ENCODE measurements at places on chromosomes 1 and 21. TPM values are rescaled to one million over a fixed set of nuclear protein-coding genes. Genes with fewer than 3 reads are reported as not detected.

DNA sequence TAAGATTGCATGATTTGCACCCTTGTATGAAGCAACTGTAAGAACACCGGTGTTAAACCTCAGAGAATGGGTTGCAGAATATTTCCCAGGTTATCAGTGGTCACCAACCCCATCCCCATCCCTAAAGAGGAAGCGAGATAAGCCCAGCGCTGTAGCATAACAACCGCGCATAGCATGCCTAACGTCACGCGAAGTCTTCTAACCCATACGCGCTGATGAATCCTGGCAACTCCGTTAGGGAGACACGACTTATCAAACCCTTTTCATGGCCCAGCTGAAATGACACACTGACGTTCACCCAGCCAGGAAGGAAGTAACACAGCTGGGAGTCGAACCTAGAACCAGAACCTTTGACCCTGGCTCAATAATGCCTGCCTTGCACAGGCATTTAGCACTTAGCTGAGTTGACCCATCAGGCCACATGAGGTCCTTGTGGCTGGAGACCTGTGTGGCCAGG, 24.2 kb downstream of the TMEM51 start:
- DNase-seq = no peak

DNA sequence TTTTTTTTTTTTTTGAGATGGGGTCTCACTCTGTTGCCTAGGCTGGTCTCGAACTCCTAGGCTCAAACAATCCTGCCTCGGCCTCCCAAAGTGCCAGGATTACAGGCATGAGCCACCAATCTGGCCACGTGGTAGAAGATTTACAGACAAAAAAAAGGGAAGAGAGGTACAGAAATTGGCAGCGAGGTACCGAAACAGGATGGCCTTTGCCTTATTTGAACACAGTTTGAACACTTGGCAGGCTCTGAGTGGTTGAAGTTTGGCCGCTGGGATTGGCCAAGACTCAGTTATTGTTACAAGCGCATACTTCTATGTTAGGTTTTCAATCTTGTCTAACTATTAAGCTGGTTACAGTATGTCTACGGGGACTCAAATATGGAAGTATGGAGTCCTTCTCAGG, 6.2 kb upstream of the AADACL4 start:
- DNase-seq = no peak

DNA sequence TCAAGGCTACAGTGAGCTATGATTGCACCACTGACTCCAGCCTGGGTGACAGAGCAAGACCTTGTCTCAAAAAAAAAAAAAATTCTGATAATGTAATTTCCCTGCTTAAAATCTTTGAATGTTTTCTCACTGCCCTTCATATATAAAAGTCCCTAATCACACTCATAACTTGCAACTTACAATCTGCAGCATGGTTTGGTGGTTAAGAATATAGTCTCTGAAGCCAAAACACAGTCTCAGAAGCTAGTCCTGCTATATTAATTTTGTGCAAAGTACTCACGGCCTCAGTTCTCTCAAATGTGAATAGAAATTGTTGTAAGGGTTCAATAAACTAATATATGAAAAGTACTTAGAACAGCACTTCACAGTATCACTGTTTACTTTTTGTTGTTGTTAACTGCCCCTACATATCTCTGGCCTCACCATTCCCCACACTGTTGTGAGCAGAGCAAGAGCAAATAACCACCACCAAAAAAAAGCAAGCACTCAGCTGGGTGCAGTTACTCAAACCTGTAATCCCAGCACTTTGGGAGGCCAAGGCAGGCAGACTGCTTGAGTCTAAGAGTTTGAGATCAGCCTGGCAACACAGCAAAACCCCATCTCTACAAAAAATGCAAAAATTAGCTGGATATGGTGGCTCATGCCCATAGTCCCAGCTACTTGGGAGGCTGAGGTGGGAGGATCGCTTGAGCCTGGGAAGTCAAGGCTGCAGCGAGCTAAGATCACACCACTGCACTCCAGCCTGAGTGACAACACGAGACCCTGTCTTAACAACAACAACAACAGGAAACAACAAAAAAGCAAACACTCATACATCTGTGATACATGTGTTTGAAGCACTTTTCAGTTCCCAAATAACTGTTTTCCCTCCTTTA, 22.4 kb downstream of the ASH1L start:
- no peak for DNase-seq

GRCh38 chr1:15882665-15883064, 35.2 kb downstream of the SPEN start:
- peak; percentile 9 for DNase-seq

DNA sequence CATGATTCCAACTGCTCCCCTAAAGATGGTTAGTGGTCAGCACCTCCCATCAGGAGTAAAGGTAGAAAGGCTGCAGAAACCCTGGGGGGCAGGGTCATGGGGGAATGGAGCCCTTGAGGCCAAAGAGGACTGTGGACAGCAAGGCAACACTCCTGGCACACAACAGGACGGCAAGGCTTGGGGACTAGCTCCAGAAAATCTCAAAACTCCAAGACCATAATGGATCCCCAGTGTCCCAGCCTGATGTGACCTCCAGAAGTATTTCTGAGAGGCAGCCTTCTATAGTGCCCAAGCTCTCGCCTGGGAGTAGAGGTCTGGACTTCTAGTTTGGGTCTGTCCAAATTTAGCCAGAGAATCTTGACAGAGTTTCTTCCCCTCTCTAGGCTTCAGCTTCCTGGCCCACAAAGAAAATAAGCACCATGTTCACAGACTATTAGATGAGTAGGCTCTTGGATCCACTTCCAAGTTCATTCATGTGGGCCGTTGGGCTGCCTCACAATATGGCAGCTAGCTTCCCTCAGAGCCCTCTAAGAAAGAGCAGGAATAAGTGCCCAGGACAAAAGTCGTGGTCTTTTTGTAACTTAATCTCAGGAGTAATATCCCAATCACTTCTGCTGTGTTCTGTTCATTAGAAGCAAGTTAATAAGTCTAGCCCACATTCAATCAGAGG, 6.9 kb downstream of the CD2 start:
- no peak for DNase-seq

NPR1 gene
- polyA plus RNA-seq = not detected

MAP3K21 gene
- 0.95 TPM for polyA plus RNA-seq

All from naive B cell (primary cell).